ENCODE measurements at places on chromosomes 2 and 18. TPM values are rescaled to one million over a fixed set of nuclear protein-coding genes. Genes with fewer than 3 reads are reported as not detected.

DNA sequence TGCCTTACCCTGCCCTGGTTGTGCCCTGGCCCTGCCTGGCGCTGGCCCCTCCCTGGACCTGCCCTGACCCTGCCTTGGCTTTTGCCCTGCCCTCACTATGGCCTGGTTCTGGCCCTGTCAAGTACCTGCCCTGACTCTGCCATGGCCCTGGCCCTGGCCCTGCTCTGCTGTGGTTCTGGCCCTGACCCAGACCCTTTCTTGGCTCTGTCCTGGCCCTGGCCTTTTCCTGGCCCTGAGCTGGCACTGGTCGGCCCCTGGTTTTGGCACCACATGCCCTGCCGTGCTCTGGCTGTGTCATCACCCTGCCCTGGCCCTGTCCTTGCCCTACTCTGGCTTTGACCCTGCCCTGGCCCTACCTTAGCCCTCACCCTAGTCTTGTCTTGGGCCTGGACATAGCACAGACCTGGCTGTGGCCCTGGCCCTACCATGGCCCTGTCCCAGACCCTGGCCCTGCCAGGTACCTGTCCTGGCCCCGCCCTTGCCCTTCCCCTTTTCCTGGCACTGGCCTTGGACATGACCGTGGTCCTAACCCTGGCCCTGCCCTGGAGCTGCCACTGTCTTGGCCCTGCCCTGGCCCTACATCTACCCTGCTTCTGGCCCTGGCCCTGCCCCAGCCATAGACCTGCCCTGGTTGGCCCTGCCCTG, 4.8 kb upstream of the ANKRD62 start:
- no peak for DNase-seq

DNA sequence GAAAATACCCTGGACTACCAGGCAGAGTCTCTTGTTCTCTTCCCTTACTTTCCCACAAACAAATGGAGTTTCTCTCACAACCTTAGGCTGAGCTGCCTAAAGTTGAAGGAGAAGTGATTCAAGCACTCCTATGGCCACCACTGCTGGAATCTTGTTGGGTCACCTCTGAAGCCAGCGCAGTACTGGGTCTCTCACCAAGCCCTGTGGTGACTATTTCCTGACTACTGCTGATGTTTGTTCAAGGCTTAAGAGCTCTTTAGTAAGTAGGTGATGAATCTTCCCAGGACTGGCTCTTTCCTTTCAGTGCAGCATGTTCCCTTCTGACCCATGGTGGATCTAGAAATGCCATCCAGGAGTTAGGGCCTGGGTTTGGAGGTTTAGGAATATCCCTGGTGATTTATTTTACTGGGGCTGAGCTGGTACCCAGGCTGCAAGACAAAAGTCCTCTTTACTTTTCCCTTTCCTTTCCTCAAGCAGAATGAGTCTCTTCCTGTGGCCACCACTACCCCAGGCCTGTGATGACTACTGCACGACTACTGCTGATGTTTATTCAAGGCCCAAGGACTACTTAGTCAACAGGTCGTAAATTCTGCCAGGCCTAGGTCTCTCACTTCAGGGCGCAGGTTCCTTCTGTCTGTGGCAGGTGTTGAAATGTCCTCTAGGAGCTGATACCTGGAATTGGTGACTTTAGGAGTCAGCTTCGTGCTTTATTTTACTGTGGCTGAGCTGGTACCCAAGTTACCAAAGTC, 121.8 kb downstream of the SLC4A10 start:
- no peak for DNase-seq

DNA sequence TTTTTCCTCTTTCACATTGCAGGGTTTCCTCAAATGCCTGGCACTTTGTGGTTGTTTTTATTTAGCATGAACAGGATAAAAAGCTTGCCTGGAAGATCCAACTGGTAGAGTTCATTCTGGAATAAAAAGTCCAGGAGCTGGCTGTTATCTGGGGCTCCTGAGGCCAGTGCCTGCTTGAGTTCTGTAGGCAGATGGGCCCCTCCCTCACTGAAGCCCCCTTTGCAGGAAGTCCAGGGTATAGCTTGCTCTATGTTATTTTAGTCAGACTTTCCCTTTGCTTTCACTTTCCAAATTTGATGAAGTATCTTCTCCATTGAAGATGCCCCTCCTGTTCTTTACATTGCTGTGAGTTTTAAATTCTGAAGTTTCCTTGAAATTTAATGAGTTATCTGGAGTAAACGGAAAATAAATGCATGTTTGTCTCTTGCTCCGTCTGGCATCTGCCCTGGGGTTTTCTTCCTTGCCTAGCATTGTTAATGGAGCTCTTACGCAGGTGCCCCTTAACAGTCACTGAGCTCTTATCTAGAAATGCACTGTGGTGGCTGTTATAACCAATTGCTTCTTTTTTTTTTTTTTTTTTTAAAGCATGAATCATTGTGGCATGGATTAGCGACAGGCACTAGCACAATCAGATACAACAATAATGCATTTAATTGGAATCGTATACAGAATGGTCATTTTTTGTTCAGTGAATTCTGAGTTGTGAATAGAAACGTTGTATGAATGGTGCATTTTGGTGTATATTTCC, 27.0 kb upstream of the LPIN1 start:
- DNase-seq: no peak

DNA sequence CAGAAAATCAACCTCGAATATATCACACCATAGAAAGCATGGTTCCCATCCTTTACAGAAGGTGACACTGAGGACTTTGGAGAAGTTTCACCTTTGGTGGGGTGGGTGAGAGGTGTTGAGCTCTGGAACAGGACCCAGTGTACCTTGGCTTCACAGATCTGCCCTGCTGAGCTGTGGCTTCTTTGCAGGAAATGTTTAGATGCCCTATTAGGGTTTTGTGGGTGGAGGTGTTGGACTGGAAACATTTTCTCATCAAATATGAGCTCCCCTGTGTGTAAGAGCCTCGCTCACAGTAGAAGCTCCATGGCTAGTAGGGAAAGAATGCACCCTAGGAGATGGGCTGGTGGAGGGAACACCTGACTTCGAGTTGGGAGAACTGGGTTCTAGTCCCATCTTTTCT, 55.6 kb downstream of the RPL37A start:
- no peak for DNase-seq

DNA sequence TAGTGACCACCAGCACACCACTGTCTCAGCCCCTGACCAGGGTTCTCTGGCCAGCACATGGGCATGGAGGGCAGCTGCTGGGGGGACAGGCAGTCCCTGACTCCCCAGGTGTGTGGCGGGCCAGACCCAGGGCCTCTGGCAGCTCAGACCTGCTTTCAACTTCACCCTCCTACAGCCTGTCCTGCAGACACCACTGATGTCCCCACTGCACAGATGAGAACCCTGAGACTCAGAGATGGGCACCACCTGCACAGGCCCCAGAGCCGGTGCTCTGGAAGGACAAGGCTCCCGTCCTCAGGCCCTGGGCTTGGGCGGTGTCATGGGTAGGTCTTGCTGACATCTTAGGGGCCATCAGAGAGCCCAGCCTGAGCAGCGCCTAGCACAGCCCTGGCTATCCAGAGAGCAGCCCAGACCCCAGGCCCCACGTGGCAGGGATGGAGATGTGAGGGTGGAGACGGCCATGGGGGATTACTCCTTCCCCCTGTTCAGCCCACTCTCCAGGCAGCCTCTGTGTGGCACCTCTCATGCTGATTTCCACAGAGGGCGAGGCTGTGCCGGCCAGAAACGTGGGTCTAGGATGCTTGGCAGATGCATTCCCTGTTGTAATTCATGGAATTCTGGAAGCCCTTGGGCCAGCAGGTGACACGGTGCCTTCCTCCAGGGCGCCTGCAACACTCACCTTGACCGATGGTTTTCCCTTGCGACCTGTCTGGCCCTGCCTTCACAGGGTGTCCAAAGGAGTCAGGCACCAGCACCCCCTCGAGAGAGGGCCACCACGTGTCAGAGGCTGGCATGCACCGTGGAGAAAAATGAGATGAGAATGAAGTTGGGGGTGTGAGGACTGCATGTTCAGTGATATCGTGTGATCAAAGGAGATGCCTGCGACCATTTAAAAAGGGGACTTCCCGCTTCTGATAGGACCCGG, 61.2 kb upstream of the GLI2 start:
- peak; percentile 55 for DNase-seq

DNA sequence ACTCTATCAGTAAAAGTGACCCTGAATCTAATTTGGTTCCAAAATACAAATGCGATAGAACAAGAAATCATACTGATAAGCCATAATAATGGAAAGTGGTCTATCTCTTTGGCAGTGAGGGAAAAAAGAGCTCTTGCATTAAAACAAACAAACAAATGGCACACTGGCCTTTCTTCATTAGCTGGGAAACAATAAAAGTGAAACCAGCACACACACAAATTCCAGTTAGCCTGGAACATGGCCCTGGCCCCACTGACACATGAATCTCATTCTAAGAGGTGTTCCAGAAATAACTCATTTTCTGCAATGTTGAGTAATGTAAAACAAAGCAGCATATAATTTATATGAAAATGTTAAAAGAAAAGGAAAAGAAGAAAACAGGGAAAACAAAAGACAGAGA, 79.3 kb upstream of the TGFA start:
- no peak for DNase-seq

DNA sequence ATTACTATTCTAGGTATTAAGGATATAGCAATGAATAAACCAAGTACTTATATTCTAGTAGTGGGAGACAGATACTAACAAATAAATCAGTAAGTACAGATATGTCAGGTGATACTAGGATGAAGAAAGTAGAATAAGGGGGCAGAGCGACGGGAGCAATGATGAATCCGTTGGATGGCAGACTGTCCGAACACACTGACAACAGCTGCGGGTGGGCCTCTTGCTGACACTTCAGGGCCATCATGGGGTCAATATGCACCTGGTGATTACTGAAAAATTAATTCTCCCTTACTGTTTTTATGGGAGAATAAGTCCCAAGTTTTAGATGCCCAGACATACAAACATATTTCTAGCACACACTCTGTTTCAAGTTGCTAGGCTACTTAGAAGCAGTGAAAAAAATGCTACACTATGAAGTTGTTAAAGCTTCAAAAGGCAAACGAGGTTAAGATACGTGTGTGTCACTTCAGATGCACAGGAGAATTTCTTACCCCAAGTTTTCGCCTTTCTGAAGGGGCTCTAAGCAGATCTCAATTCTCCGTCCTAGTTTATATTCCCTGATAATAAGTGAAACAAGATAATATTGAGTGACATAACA, 78.7 kb downstream of the USP40 start:
- no peak for DNase-seq

DNA sequence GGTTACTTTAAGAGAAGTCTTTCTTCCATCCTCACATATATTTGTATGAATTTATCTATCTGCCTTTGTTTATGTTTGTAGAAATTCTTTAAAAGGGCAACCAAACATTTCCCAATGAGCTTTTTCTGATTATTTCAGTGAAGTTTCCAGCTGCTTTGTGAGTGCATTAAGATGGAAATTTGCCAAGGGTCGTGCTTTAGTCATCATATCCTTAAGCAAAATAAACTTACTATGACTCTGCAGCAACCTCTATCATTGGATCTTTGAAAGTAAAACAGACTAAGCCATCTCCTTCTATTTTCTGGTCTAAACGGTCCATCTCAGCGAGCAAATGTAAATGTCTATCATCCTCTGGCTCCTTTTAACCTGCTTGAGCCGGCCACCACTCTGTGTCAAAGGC, 489.3 kb downstream of the SOX11 start:
- DNase-seq: no peak

GRCh38 chr18:55390898-55391297, 197.1 kb downstream of the TCF4 start:
- no peak for DNase-seq

GRCh38 chr2:12080360-12080759, 333.9 kb downstream of the LPIN1 start:
- DNase-seq: no peak

- DNase-seq: no peak
These were observed 62.6 kb downstream of the TMEM131 start for GRCh38 chr2:97932975-97933662.

GRCh38 chr18:3219241-3219630, 532 bp downstream of the MYOM1 start:
- no peak for DNase-seq

DNA sequence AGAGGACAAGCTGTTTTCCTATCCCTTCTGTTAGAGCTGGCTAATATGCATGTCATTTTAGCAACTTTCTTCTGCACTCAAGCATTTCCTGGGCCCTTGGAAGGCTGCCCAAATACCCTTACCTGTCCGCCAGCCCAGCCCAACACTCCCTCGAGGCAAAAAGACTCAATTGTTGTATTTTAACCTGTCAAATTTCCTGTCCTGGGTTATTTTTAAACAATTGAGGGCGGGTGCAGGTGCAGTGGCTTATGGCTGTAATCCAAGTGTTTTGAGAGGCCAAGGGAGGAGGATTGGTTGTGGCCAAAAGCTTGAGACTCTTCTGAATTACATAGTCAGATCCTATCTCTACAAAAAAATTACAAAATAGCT, 125.0 kb upstream of the ARHGAP28 start:
- no peak for DNase-seq

DNA sequence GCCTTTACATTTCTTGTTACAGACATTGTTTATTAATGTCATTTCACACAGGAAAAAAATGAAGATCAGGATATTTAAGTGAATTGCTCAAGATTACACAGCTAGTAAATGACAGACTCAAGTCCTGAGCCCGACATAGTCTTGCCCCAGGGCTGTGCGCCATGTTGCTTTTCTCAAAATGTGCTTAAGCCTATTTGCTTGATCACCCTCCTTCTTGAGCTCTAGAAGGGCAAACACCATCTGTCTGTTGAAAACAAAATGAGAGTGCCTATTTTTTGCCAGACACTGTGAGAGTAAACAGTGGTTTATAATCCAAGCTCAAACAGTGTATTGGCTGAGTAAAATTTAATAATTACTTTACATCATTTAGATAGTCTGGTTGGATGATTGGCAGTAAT, 34.8 kb upstream of the HNMT start:
- no peak for DNase-seq

- peak; percentile 40 for DNase-seq
These were observed 118.2 kb downstream of the HDAC4 start for GRCh38 chr2:239282448-239283287.

GRCh38 chr2:186339716-186340115, 146.3 kb upstream of the ZC3H15 start:
- no peak for DNase-seq

ELOA2 gene
- total RNA-seq: not detected

AGXT gene
- not detected for total RNA-seq

SLC9A4 gene
- total RNA-seq: 0.36 TPM

Measured in suprapubic skin (tissue), 4 donors.